ENCODE measurements at places on chromosomes 4 and X.

GRCh38 chr4:52638717-52639116 is 20.4 kb downstream of the USP46 start:
- DNase-seq = no peak

DNA sequence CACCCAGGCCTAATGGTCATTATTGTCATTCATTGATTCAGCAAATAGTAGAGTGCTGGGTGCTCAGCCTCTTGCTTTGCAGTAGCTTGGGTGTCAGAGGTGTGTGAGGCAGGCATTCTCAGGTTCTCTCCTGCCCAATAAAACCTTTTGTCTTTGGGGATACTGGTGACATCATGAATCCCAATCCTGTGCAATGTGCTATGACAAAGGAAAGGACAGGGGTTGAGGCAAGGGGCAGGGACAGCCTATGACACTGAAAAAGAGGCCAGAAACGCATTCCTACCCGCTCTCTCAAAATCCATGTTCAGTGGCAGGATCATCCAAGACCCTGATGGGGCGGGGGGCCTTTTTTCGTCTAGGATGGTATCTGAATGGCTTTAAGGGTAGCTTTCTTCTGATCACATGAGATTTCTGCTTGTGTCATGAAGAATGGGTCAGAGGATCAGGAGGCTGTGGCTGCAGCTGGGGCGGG is 1.5 kb upstream of the FAM193A start:
- DNase-seq = no peak

DNA sequence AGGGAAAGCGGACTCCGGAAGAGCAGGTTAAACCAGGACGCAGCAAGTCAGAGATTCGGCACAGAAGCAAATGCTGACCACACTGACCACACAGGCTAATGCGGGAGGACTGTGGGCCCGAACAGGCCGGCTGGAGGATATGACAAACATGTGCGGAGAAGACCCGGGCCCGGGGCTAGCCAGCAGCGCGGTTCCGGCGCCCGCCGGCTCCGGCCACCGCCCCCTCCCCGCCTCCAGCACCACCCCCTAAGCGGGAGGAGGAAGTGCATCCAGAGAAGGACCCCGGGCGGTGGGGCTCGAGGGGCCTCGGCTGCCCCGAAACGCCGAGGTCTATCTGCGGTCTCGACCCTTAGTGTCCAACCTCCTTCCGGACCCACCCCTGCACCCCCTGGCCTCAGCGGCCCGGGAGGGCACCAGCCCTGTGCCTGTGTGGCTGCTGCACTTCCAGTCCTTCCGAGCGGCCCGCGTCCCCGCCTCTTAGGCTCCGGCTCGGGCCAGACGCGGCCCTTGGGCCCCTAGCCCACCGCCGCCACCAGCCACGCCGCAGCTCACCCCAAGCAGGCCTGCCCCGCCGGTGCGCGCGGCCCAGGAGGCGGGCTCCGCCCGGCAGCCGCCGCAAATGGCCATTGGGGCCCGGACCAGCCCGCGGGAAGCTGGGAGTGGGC is 2.1 kb downstream of the ELOVL6 start:
- no peak for DNase-seq

DNA sequence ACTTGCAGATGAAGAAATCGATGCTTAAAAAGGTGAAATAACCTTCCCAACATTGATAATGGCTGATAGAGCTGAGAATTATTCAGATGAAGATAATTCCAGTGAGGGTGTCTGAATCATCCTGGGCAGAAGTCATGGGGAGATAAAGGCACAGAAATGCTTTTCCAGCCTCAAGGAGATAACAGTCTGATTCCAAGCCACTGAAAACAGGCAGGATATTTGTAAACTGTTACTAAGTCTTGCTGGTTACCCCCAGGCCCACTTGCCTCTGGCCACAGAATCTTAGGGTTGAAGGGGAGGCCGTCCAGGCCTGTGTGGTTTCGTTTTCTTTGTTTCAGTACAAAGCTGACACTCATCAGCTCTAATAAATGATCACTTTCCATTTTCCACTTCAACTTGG is 158.5 kb downstream of the SH3KBP1 start:
- DNase-seq = no peak

- DNase-seq = no peak
Observed at GRCh38 chrX:47973235-47973634, 30.6 kb downstream of the ZNF182 start.

GRCh38 chrX:130170752-130171445 is 863 bp upstream of the RAB33A start:
- DNase-seq = no peak

GRCh38 chr4:39169426-39169825 is 12.9 kb upstream of the WDR19 start:
- DNase-seq = peak; percentile 11

DNA sequence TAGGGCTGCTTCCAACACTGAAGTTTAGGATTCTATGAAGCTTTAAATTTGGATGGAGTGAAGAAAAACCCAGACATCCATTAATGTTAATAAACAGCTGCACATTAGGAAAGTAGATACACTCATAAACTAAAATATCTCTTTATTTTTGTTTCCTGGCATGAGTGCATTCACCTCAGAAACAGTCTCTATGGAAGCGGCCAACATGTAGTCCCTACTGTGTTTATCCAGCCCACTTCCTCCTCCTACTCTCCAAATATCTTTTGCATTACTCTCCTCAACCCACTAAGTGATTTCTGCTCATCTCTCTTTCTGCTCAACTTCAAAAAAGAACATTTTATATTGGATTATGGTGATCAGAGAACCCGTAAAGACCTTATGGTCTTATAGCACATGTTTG is 180.3 kb upstream of the MXRA5 start:
- DNase-seq = no peak

- DNase-seq = no peak
Observed at GRCh38 chrX:7184816-7185215, 36.9 kb upstream of the PUDP start.

DNA sequence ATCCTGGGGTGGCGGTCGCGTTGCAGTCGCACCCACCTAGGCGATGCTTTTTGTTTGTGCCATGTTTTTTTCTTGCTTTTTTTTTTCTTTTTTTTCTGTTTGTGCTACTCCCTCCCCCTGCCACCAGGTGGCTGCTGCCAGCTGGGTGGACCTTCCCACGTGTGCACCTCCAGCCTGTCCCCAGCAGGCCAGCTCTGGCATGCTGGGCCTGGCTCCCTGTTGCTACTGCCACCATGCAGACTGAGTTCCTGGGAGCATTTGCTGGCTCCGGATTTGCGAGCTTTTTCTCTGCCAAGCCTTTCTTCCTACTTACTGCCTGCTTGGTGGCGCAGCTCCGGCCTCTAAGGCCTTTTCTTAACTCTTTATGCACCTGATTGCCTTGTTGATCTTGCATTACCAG is 161.2 kb upstream of the WDFY3 start:
- no peak for DNase-seq

DNA sequence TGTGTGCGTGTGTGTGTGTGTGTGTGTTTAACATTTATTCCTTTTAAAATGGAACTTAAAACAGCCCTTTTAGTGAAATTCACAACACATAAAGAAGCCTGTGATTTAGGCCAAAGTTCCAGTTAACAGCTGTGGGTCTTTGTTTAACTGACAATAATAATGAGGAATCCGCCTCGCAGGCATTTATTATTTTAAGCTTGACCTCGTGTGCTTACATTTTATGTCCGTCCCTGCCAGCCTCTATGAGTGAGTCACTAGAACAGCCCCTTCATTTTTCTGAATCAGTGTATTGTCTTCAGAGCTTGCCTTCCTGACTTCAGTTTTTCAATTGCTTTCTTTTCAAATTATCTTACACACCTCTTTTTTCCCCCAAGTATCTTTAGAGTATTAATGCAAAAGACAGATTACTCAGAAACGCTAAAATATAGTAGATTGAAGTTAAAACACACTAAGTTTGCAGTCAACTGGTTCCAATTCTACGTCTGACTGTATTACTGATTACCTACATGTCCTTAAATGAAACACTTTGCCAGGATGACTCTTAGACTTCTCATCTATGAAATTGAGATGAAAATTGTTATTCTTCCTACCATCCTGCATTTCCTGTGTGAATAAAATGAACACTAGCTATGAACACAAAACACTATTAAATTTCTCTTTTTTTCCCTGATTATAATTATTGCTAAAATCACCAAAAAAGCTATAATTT is 319.6 kb upstream of the HS3ST1 start:
- peak; percentile 77 for DNase-seq

DNA sequence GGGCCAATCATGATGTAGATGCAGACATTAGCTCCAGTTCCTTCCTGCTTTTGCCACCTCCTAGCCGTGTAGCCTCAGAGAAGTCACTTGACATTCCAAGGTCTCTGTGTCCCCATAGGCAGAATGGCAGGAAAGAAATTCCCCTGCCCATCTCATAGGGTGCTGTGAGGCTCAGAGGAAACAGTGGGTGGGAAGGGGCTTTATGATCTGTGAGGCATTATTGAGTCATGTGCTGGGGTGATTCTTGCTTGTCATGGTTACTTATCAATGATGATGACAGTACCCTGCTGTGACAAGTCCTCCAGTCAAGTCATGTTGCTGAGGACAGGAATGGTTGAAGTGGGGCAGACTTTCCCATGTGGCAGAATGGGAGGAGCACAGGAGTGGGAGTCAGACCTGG is 63.7 kb downstream of the MSX1 start:
- no peak for DNase-seq

DNA sequence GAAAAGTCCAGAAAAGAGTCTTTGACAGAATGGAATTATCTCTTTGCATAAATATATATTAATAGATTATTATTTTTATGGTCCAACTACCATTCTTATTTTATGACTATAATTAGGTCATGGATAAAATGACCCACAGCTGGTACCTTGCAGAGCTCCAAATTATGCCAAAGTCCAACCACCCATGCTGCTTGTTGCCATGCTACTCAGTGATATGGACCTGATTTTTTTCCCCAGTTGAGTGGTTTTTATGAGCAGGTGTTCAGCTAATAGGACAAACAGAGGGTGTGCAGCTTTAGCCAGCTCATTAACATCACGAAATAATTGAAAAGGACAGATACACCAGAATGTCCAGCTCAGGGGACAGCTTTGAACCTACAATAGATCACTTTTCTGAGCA is 9.7 kb downstream of the HOPX start:
- no peak for DNase-seq

- DNase-seq = no peak
Observed at GRCh38 chr4:43864616-43865146, 583.9 kb downstream of the KCTD8 start.

- DNase-seq = no peak
Observed at GRCh38 chr4:184695178-184695896, 38.6 kb downstream of the CENPU start.

DNA sequence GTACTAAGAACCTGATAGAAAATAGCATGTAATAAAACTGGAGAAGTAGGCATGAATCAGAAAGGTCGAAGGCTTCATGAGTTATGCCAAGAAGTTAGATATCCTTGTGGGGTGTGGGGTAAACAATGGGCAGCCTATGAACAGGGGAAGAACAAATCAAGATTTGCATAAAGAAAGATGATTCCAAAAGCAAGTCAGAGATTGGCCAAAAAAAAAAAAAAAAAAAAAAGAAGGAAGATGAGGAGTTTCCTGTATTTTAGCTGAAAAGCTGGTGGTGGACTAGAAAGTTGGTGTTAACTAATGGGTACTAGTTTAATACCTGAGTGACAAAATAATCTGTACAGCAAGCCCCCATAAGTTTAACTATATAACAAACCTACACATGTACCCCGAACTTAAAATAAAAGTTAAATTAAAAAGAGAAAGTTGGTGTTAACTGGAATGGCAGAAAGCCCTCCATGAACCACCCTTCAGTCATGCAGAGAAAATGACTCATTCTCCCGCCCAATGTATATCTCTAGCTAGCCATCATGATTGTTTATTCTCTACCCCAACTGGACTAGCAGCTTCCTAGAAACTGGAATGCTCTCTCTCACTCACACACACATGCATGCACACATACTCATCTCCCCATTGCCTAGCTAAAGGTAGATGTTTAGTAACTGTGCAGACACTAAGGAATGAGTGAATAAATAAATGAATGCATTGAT is 41.7 kb downstream of the ATP11C start:
- DNase-seq = no peak

GRCh38 chrX:133776072-133776471 is 209.3 kb downstream of the GPC3 start:
- no peak for DNase-seq

DNA sequence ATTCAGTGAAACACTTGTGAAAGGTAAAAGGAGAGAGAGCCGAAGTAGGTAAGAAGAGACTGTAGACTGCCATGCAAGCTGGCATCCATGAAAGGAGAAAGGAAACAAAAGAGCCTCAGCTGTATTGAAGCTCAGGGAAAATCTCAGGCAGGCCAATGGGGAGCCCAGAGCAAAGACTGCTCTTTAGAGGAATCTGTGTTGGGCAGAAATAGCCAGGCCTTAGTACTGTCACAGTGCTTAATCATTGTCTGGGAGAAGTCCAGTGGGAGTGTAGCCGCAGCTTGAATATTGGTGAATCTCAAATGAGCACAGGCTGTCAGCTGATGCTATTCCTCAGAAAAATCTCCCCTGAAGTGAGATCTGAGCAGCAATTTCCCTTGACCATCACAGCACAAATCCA is 27.6 kb downstream of the CYLC1 start:
- DNase-seq = no peak

DNA sequence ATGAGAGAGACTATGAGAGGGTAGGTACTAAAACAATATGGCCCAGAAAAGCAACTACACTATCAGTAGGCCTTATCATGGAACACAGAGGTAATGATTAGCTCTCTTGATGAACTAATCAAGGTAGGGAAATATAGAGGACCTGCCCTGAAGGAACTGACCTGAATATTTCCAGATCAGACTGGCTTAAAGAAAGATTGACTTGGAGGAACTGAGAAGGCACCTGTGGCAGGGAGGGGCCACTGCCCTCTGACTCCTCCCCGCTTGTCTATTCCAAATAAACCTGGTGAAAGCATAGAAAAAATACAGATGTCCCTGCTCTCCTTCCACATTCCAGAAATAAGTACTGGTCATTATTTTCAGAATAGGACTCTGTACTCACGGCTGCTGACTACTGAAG is 5.5 kb downstream of the RPS6KA6 start:
- DNase-seq = no peak

DNA sequence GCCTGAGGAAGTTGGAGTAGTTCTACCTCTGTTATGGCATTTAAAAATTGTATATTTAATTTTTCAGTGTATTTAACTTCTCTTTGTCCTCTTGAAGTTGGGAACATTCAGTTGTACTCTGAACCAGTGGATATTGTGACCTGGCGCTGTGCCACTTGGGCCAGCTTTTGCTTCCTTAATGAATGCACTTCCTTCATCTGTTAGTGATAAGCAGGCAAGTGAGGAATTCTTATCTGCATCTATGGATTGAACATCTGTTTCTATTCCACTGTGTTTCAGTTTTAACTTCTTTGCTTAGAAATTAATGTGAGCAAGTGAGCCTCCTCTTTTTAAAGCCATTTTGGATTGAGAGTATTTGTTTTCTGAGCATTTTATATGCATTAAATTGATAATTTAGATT is 128.3 kb downstream of the UCHL1 start:
- DNase-seq = no peak

All from astrocyte of the cerebellum (primary cell).